ENCODE measurements at places on chromosomes 7 and 10. TPM values are rescaled to one million over a fixed set of nuclear protein-coding genes. Genes with fewer than 3 reads are reported as not detected.

The ADARB2 gene
- total RNA-seq, result 0.18 TPM

The SPRN gene
- under 0.01 TPM for total RNA-seq

The GALNT17 gene
- not detected for total RNA-seq

The TAS2R3 gene
- total RNA-seq, result 1.2 TPM

The MKLN1 gene
- 26.4 TPM for total RNA-seq

The OR2A12 gene
- not detected for total RNA-seq

The RBM20 gene
- total RNA-seq, result 0.27 TPM

The KIN gene
- 6.5 TPM for total RNA-seq

The ZNF273 gene
- total RNA-seq, result 1.3 TPM

The C10orf67 gene
- total RNA-seq, result not detected

The LZTS2 gene
- total RNA-seq, result 45.4 TPM

The GPR158 gene
- total RNA-seq, result under 0.01 TPM

The PIK3AP1 gene
- under 0.01 TPM for total RNA-seq

The CC2D2B gene
- total RNA-seq, result not detected

The GFRA1 gene
- total RNA-seq, result 3.7 TPM

Data from endothelial cell of coronary artery (primary cell).